ENCODE measurements at places on chromosomes 5 and 9. TPM values are rescaled to one million over a fixed set of nuclear protein-coding genes. Genes with fewer than 3 reads are reported as not detected.

The SLC2A8 gene
- 20.9 TPM for total RNA-seq

The KCNIP1 gene
- not detected for total RNA-seq

The AIF1L gene
- 12.5 TPM for total RNA-seq

The RASGEF1C gene
- total RNA-seq = not detected

The LHFPL2 gene
- total RNA-seq = 36.8 TPM

DNA sequence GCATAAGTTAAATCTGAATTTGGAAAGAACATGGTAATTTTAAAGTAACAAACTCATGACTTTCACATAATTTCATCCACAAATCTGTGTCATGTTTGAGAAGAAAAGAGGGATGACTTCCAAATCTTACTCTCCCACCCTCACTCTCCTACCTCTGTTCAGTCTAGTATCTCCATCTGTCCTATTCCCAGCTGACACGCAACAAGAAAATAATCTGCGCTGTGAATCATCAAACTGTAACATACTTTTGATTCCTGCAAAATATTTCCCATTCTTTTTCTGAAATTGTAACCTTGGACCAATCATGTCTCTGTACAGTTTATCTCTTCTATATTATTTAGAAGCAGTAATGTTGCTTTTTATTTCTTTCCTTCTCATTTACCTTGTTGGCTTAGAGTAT lies 91.4 kb downstream of the SLC12A2 start:
- DNase-seq = no peak

DNA sequence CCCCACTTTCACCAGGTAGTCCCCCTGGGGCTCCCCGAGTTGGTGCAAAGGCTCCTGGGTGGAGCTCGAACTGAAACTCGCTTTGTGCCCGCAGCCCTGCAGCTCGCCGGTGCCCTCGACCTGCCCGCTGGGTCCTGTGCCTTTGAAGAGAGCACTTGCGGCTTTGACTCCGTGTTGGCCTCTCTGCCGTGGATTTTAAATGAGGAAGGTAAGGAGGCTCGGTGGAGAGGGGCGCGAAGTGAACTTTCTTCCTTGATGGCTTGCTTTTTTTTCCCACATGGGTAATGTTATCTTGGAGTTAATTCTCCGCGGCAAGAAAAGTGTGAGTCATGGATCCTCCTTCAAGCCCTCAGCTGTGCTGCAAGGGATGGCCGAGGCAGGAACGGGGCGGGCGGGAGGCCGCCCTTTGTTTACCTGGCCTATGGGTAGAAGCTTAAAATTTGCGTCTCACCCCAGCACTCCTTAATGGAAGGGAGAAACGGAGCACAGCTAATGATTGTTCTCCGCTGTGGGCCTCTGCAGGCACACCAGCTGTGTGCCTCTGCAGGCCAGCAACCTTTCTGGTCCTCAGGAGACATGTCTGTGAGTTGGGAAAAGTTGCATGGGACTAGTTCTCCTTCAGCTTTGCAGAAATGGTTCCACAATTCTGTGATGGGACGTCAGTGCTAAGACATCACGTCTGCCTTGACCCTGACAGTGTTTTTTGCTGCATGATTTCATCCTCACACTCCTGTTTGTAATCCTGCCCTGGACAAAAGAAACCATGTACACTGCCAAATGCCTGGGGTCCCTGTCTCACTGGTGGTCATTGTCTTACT lies 1.1 kb downstream of the MAMDC2 start:
- no peak for DNase-seq

DNA sequence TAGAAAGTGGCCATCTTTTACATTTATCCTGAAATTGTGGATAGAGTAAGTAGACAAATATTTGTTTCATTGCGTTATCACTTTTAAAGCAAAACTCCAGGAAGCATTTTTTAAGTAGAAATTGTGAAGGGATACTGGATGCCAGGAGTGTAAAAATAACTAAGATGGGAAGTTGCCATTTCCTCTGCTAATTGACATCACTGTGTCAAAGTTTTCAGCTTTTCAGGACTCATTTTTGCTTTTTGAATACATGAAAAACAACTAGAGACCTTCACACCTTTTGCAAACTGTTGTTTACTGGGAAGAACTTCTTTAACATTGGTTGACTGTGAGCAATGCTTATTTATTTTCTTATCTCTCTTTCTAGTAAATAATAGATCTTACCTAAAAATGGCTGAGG lies 337.5 kb downstream of the NR2F1-AS1 start:
- DNase-seq = no peak

- DNase-seq = no peak
Measured at GRCh38 chr5:199950-200645, 8.8 kb downstream of the LRRC14B start.

GRCh38 chr5:77029376-77029885 lies 773 bp upstream of the AGGF1 start:
- DNase-seq = no peak

DNA sequence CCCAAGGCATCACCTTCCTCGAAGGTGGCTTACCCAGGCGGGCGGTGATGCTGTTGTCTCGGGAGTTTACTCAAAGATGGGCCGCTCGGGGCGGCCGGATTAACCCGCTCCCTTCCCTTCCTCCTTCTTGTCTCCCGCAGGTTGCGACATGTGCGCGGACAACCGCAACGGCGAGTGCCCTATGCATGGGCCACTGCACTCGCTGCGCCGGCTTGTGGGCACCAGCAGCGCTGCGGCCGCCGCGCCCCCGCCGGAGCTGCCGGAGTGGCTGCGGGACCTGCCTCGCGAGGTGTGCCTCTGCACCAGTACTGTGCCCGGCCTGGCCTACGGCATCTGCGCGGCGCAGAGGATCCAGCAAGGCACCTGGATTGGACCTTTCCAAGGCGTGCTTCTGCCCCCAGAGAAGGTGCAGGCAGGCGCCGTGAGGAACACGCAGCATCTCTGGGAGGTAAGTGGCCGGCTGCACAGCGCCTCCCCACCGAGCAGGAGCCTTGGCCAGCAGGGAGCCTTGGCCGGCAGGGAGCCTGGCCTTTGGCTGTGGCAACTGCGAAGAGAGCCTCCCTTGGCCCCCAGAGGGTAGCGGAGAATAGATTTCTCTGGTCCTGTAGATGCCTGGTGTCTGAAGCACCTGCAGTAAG lies 10.6 kb downstream of the PRDM6 start:
- DNase-seq = no peak

DNA sequence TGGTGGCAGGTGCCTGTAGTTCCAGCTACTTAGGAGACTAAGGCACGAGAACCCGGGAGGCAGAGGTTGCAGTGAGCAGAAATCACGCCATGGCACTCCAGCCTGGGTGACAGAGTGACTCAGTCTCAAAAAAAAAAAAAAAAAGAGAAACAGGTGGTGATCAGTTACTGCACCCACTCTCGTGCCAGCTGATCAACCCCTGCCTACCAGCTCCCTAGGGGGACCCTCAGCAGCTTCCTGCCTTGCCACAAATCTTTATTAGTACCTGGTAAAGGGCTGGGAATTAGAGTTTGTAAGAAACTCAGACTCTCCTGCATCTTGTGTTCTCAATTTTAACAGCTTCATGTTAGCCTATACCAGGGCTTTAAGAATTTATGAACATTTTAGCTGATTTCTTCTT lies 914.9 kb downstream of the EFNA5 start:
- no peak for DNase-seq
